ENCODE measurements at places on chromosomes 4 and X. TPM values are rescaled to one million over a fixed set of nuclear protein-coding genes. Genes with fewer than 3 reads are reported as not detected.

The ITM2A gene
- 0.98 TPM for total RNA-seq

The CXCL8 gene
- 14.3 TPM for total RNA-seq

The TAF7L gene
- total RNA-seq: 0.37 TPM

The CACNA1F gene
- not detected for total RNA-seq

The FRG2 gene
- total RNA-seq: not detected

The OCRL gene
- total RNA-seq: 17.2 TPM

The CXCL3 gene
- total RNA-seq: 3.7 TPM

The TBX22 gene
- not detected for total RNA-seq

The UGT2B11 gene
- total RNA-seq: not detected

The NLRP2B gene
- not detected for total RNA-seq

The PAK3 gene
- total RNA-seq: under 0.01 TPM

The NXF2B gene
- total RNA-seq: not detected

The AMER1 gene
- total RNA-seq: 2.3 TPM

The GASK1B gene
- 57.3 TPM for total RNA-seq

The HELT gene
- not detected for total RNA-seq

The ODAPH gene
- not detected for total RNA-seq

The PFKFB1 gene
- not detected for total RNA-seq

The PNMA3 gene
- 0.37 TPM for total RNA-seq

The MAOB gene
- under 0.01 TPM for total RNA-seq

The ZIC3 gene
- total RNA-seq: not detected

The SGMS2 gene
- 80.5 TPM for total RNA-seq

The TXK gene
- total RNA-seq: 0.37 TPM

The ADGRG4 gene
- not detected for total RNA-seq

The CT47A1 gene
- total RNA-seq: not detected

The ZFP42 gene
- total RNA-seq: 0.59 TPM

The SRPX gene
- total RNA-seq: 388 TPM

The SRPK3 gene
- total RNA-seq: 0.39 TPM

The RAB33A gene
- total RNA-seq: 0.39 TPM

The ARHGAP6 gene
- total RNA-seq: 29.7 TPM

Data from subcutaneous preadipocyte (primary cell).